ENCODE measurements at places on chromosomes 13 and 19. TPM values are rescaled to one million over a fixed set of nuclear protein-coding genes. Genes with fewer than 3 reads are reported as not detected.

COX6B2 gene
- total RNA-seq = not detected

CNMD gene
- total RNA-seq = not detected

SCEL gene
- total RNA-seq = not detected

SLC25A41 gene
- total RNA-seq = not detected

RETN gene
- total RNA-seq = not detected

FXYD7 gene
- total RNA-seq = not detected

CEACAM3 gene
- not detected for total RNA-seq

BCL3 gene
- 30.0 TPM for total RNA-seq

MAMSTR gene
- total RNA-seq = 0.29 TPM

HIF3A gene
- total RNA-seq = 7.5 TPM

NCAN gene
- not detected for total RNA-seq

ERICH6B gene
- total RNA-seq = not detected

ZSWIM9 gene
- 3.6 TPM for total RNA-seq

FAM124A gene
- 10.1 TPM for total RNA-seq

CHMP2A gene
- total RNA-seq = 104 TPM

ZNF285 gene
- 3.1 TPM for total RNA-seq

SLC6A16 gene
- total RNA-seq = 2.3 TPM

FCHO1 gene
- total RNA-seq = 3.1 TPM

Measured in glomerular endothelial cell (primary cell).